ENCODE measurements at places on chromosomes 3 and 15.

DNA sequence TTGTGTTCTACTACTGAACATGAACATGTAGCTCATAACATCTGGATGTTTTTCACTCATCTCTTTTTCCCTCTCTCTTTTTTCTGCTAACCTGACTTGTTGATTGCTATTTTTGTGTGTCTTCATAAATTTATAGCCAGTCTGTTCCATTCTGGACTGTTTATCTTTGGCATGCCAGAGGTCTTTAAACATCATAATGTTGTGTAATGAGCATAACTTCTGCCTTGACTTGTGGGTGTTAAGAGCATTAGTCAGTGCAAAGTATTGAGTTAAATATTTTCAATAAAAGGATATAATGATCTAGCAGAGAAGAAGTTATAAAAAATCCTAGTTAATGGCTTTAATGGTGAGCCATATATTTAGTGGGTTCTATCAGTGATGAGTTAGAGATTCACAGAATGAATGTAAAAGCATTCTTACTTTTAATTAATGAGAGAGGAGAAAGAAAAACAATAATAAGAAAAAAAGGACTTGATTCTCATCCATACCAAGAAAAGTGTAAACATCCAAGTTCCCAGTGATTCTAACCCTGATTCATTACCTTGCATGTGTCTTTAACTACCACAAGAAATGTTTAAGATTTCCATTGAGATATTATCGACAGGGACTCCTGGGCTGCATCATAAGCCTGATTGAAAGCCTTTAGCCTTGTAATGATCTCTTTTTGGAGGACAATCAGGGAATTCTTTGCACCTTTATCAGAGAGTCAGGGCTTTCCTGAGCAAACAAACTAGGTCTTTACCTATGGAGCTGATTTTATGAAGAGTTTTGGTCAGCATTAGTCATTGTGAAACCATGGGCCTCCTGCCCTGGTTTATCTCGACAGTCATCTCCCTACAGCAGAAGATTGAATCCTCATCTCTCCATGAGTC is 22.9 kb downstream of the MITF start:
- DNase-seq, result no peak

- DNase-seq, result no peak
Observed at GRCh38 chr15:41161736-41162135, 45.7 kb upstream of the INO80 start.

DNA sequence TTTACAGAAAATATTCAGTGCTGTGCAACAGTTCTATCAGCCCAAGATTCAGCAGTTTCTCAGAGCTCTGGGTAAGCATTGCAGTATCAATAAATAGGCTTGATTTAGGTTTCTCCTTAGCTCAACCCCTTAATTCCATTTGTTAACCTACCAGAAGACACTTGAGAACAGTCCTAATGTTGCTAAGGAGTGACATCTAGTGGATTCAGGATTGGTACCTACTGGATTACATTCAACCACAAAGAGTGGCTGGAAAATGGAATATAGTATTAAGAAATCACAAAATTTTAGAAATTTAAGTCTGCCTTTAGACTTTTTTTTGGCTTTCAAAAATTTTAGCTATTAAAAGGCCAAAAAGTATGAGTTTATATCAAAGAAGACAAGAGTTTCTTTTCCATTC is 34.7 kb downstream of the POLG start:
- DNase-seq, result no peak

DNA sequence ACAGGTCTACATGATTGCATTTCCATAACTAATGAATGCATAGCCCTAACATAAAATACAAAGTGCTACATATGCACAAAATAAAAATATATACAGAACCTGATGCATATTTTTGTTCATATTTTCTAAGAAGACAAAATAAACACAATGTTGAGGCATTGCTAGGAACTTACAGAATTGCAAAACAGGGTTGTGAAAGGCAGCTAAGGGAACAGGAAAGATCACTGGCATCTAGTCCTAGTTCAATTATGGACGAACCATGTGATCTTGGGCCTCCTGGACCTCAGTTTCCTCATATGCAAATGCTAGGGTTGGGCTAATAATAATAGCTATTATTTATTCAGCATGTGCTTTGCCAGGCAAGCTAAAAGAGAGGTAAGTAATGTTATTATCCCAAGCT is 15.5 kb upstream of the NCEH1 start:
- DNase-seq, result no peak

GRCh38 chr3:23961066-23961465 is 16.0 kb downstream of the NR1D2 start:
- DNase-seq, result no peak

DNA sequence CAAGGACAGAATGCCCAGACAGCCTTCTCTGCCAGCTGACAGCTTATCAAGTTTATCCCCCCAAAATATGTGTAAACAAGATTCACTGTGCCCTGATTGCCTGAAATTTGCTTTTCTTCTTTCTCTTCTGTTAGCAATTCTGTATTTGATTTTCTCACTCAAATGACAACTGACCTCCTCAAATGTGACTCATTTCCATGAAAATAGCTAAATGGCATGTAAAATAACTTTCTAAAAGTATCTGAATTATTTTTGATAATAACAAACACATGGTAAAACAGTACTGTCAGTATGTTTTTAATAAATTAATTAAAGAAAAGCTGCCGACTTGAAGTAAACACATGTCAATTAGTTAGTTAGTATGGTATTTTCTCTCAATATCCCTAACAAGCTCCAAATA is 202.3 kb upstream of the STAC start:
- DNase-seq, result no peak

DNA sequence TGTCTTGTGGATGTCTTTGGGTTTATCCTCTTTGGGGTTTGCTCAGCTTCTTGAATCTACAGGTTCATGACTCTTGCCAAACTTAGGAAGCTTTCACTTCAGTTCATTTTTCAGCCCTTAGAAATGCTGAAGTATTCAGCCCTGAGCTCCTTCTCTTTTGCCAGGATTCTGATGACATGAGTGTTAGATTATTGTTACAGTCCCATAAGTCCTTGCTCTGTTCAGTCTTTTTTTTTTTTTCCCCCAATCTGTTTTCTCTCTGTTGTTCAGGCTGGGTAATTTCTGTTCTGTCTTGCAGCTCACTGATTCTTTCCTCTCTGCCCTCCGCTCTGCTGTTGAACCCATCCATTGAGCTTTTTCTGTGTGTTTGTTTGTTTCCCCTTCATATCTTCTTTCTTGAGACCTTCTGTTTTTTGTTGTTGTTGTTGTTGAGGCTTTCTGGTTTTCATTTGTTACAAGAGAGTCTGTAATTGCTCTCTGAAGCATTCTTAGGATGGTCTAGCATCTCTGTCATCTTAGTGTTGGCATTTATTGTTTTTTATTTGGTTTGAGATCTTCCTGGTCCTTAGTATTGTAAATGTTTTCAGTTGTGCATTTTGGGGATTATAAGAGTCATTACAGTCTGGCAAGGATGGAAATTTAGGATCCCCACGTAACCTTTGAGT is 18.4 kb downstream of the LRCH3 start:
- no peak for DNase-seq
